ENCODE measurements at places on chromosomes 11 and 22.

GRCh38 chr11:116471608-116472256 lies 301.1 kb downstream of the BUD13 start:
- no peak for DNase-seq

DNA sequence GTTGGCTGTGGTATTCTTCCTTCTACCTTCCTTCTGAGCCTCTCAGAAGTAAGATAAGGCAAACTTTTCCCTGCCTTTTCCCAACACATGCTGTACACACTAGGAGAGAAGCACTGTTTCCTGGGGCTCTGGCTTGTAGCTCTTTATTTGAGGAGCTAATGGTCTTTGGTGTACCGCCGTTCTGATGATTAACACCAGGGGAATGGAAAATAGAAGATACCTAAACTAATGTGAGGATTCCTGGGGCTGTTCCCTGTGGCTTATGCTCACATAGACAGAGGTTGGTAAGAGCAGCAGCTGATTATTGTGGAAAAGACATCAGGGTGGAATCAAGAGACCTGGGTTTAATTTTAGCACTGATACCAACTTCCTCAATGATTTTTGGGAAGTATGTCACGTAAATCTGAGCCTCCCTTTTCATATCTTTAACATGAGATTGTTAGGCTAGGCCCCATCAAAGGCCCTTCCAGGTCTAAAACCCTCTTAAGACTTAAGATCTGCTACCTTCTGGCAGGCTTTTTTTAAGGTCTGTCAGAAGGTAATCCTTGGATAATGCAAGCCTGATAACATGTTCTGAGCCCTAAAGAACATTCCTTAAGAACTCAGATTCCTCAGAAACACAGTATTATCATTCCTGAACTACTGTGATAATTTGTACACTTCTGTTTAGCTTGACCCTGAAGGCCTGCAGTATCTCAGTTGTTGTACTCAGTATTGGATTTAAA lies 24.8 kb upstream of the RCE1 start:
- DNase-seq, result no peak

DNA sequence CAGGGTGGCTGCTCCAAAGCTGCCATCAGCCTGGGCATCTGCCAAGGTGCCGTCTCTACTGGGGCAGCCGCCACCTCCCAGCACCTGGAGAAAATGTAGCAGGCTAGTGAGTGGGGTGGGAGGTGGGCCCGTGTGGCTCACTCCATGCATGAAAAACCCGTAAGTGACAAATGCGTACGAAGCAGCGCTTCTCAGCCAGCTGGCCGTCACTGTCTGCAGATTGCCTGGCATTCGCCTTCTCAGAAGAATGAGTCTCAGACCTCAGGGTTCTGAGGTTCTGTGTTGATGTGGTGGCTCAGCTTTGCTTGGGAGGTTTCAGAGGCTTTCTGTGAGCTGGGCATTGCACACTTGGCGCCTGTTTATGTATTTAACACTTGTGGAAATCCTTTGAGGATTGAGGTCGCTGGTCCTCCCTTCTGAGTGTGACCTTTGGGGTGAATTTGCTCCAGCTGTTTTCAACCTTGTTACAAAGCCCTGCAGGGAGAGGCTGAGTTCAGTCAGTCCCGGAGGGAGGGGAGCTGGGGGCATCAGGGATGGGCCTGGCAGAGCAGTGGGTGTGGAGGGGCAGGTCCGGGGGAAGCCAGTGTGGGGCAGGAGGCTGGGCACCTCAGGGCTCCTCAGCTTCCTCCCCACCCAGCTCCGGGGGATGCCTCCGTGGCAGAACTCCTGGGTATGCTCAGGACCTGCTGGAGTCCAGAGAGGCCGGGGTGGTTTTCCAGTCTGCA lies 977.0 kb downstream of the TBC1D22A start:
- no peak for DNase-seq

GRCh38 chr22:24105013-24105360 lies 76.3 kb upstream of the SUSD2 start:
- DNase-seq, result no peak

- peak; percentile 2 for DNase-seq
These were observed 1.1 kb downstream of the CAVIN3 start for GRCh38 chr11:6319001-6319703.

- DNase-seq, result no peak
These were observed 25.5 kb downstream of the OR10A6 start for GRCh38 chr11:7905549-7905948.

DNA sequence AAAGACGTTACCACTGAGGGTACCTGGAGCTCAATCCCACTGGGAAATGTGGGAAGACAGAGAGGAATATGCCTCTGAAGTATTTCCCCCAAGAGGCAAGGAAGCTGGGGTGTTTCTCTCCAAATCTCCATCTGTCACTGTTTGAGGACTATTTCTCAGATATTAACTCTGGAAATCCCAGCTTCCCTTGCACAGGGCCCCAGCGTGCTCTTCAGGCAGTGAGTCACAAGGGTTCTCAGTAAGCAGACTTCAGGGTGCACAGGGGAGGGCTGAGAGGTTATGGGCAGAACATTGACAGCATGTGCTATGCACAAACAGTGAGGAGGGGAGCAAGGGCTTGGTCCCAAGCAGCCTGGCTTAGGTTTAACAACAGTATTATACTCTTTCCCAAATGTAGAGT lies 60.9 kb upstream of the EED start:
- DNase-seq, result no peak

DNA sequence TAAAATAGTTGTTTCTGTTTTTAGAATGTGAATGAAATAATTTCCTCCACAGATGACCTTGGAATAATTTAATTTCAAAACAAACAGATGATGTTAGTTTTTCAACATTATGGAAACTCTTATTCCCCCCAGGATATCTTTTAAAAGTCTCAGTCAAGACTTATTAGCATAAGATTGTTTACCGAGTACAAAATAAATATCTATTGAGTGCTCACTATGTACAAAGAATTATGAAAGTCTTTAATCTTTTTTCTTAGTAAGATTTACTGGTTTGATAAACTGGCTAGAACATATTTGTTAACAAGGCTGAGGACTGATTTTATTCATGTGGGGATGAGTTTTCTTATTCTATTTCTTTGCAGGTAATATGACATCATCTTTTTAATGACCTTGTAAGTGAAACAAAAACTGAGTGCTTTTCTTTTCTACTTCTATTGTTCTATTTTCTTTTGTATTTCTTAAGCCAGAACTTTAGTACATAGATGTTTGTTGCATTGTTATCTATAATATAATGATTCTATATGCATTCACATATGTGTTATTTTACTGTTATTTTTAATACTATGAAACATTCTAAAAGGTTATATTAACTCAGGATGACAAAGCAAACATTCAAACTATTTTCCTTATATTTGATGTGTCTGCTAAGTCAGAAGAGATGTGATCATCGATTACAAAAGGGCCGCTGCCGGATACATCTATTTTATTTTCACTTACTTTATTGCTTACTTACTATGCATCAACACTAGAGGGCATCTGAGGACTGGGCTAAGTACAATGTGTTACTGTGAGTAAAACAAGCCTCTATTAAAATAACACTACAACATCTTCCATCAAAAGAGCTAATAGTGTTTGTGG lies 111.0 kb upstream of the ARHGAP42 start:
- peak; percentile 38 for DNase-seq

DNA sequence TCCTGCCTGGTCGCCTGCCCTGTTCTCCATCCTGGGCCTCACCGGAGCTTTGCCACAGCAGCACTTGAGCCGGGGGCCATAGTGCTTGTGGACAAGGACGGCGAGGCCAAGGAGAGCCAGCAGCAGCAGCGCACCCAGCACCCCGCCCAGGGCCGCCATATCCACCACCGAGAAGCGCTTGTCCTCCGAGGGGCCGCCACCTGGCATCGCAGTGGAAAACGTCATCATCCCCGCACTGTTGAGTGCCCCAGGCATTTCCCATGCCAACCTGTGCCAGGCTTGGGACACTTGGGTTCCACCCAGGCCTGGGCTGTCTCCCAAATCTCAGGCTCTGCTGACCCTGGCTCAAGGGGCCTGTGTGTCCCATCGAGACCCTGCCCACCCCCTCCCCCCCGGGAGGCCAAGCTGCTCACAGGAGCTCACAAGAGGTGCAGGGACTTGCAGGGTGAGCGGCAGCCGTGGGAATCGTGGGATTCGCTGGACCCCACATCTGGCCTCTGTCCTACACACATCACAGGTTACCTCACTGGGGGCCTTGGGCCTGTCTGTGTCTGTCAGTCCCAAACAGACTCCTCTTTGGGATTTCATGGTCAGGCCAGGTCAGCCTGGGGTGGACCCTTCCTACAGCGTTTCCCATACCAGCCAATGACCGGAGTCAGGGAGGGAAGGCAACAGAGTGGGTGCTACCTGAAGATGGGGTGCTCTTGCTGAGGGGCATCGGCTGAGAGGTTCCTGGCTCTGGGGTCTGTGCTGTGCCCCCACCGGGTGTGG lies 2.3 kb upstream of the IRF7 start:
- DNase-seq, result no peak

DNA sequence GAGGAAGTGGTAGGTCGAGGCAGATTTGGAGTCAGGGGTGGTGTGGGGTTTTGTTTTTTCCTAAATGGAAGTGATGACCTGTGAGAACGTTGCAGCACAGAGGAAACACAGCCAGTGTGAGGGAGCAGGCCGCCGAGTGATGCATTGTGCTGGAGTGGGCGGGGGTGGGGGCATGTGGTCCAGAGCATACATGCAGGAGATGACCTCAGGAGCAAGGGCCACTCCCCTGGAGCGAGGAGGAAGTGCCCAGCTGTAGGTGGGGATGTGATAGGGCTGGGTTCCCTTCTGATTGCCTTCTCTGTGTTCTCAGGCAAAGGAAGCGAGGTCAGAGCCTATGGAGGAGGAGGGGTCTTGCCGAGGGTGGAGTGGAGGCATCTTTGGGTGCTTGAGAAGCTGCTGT lies 81.4 kb downstream of the PPP6R3 start:
- peak; percentile 94 for DNase-seq

DNA sequence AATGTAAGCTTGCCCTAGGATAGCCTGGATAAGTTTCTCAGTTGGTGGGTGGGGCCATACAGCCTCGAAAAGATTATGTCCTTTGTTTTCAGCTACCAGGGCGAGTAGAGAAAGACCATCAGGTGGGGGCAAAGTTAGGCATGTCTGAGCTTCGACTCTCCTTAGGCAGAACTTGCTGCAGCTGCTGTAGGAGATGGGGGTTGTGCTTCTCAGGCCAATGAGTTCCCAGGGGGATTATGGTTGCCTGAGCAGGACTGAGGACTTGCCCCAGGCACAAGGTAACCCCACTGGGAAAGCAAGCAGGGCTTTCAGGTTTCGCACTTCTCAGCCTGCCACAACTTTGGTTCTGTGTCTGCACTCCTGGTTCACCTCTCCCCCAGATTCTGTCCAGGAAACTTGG lies 173.4 kb upstream of the SESN3 start:
- no peak for DNase-seq

DNA sequence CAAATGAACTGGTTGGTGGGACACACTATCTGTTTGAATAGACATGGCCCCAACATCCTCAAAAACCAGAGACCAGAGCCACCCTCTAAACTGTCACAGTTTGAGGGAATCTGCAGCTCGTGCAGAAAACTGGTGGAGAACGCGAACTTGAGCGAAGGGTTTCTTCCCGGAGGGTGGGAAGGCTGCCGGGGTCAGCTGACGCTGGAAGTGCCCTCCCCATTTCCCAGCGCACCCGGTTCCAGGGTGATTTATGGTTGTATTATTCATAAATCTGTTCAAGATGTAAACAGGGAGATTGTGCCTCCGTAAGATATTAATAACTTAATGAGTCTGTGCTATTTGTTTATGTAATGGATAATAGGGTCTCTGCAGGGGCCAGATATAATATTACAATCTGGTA lies 1396.7 kb downstream of the BRD1 start:
- DNase-seq, result no peak

DNA sequence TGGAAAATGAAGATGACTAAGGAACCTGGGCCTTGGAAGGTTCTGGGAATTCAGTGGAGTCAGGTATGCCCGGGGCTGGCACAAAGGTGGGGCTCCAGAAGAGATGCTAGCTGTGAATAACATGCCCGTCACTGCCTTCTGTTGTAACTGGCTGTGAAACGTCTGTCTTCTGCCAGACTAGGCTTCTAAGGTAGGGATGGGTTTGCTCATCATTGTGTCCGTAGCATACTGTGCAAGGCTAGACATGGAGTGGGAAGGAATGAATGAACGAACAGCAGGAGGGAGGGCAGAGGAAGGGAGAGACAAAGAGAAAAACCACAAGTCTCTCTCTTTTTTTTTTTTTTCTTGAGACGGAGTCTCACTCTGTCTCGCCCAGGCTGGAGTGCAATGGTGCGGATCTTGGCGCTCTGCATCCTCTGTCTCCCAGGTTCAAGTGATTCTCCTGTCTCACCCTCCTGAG lies 327.4 kb downstream of the MN1 start:
- DNase-seq, result no peak

DNA sequence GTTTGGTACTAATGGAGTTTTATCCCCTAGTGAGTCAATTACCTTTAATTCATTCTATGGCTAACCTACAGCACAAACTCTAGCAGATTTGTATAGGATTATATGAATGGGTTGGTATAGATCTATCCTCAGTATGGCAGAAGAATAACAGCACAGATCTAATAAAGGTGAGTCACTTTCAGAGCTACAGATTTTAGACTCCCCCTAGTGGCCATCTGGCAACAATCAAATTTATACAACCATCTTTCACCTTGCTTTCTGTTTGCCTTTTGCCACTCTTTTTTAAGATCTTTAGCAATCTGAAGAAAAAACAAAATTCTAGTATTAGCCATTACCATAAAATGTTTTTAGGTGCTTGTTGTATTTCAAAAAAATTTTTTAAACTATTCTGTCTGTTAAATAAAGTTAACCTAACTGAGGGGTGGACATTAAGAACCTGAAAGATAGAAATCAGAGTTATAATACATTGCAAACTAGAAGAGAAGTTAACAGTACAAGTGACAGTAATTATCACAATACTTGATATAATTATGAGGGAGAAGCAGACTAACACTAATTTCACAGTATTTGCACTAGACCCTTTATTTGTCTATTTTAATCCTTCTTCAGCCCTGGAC lies 25.8 kb downstream of the DDIAS start:
- peak; percentile 49 for DNase-seq

GRCh38 chr11:76315182-76315853 lies 65.6 kb downstream of the THAP12 start:
- DNase-seq, result no peak

- DNase-seq, result no peak
These were observed 64.9 kb downstream of the DEPDC5 start for GRCh38 chr22:31818481-31819392.

DNA sequence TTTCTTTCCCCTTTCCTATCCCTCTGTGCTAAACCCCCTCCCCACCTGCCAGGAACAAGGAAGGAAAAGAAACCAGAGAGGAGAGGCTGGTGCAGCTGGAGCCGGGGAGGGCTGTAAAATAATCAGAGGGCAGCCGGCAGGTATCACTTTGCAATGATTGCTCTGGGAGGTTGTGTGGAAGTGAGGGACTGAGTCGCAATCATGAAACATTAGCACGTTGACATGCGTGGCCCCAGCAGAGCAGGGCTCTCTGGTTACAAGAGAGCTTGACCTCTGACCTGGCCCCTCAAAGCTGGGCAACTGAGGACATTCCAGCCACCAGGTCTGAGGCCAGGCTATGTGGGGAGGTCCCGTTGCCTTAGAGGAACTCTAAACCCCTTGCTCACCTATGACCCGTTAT lies 170.8 kb upstream of the BDNF start:
- no peak for DNase-seq

Measured in inflammatory macrophage (primary cell).